ENCODE measurements at places on chromosomes 7 and 10.

- no peak for DNase-seq
These were observed 10.8 kb downstream of the ATP6V0E2 start for GRCh38 chr7:149884541-149884940.

DNA sequence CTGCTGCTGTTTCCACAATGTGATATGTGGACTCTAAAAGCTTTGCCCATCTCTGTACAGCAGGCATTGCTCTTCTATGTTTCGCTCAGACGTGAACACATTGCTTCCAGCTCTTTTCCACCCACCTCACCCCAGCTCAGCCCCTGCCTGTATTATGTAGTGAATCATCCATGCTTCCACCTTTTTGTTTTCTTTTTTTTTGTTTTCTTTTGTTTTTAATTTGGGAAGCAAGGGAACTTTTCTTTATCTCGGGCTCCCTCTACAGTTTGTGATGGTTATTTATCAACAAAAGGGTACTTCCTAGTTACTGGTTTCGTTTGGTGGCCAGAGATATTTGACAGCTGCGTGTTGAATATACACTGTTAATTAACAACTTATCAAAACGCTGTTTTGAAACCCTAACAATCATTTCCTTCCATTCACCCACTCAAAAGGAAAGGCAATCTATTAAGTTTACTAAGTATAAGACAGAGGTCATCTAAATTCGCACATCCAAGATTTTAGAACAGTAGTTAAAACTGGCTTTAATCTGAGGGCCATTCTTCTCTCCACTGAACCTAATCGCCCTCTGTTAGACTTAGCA is 127.9 kb upstream of the STK17A start:
- no peak for DNase-seq

GRCh38 chr7:139695588-139695987 is 82.2 kb downstream of the HIPK2 start:
- DNase-seq: no peak

GRCh38 chr7:84997626-84998025 is 189.2 kb downstream of the SEMA3D start:
- no peak for DNase-seq

DNA sequence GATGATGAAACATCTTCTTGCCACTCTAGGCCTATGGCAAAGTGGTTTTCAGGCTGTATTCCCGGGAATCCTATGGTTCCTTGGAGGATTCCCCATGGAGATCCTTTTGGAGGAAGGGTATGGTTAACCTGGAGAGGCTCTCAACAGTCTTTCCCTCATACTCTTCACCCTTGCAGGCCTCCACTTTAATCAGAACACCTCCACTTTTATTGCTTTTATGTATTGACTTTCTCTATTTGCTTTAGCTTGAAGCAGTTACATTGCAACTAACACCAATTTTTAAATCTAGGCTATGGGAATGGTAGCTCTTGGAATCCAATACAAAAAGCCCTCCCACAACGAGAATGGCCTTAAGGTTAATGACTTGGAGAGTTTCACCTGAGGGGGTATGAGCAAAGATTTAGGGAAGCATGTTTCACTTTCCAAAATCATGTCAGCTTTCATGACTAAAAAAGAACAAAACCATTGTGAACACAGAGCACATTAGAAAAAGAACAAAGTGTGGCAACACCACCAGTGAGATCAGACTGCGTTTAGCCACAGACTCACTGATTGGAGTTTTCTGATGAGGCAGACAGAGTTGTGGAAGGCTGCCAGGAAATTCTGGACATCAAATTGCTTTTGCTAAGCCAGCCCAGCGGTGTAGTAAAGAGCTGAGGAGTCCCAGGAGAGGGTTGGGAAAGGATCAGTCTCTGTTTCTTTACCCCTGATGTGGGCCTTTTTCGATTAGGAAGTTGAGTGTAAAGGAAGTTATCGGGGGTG is 130.4 kb upstream of the BMPER start:
- DNase-seq: no peak

DNA sequence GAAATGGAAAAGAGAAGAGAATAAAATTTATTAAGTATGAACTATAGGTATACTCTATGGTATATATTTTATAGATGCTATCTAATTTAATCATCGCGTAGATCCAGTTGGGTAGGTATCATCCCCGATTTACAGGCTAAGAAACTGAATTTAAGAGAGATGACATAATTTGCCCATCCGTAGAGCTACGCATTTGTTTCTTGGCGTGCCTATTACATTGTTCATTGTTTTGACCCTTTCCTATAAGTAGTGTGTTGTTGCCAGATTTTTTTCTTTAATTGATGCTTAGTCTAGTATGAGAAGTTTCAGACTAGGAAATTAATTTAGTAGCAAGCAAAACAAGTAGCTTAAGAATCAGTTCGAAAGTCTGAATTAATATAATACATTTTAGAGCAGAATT is 205.7 kb upstream of the NPSR1 start:
- DNase-seq: no peak

DNA sequence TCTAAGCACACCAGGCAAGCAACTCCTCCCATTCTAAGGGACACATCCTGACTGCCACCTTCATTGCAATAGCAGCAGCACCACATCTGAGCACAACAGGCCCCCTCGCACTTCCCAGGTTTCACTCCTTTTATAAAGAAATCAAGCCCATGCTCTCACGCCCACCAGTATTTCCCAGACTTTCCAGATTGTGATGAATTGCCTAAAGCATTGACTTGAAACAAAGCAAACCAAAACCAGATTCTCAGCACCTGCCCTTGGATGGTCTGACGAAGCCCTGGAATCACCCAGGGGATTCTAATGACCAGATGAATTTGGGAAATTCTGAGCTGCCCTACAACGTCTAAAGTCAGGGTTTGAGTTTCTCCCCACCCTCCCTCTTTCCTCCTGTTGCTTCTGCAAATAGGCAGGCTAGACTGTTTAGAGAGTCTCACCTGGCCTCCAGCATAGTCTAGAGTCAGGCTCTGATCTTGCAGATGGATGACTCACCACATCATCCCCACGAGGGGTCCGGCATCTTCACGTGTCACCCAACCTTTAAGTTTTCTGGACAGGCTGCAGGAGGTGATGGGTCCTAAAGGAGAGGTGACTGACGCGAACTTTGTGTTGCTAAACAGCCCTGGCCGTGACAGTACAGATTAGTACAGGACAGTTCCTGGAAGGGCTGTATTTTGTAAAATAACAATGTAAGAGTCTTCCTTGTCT is 198.0 kb downstream of the SKIDA1 start:
- DNase-seq: no peak

GRCh38 chr10:63217120-63217605 is 84.0 kb downstream of the NRBF2 start:
- no peak for DNase-seq

DNA sequence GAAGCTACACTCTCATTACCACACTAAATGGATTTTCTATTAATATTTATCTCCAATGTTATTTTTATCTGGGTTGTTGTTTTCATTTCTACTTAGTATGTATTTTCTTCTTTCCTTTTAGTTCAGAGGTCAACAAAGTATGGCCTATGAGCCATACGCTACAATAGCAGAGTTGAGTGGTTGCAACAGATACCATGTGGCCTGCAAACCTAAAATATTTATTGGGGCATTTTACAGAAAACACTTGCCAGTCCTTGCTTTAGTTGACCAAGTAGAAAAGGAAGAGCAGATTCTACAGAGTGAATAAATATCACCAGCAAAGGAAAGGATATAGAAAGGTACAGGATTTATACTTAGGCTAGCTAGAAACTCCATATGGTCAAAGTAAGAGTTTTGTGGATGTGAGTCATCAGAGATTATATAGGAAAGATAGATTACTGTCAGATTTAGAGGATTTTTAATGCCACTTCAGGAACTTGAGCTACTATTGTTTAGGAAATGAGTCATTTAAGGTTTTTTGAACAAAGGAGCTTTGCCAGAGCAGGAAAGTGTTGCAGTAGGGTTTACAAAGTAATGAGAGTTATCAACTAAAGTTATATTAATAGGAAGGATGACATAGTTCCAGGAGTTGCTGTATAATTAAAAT is 323.3 kb upstream of the KAT6B start:
- no peak for DNase-seq

DNA sequence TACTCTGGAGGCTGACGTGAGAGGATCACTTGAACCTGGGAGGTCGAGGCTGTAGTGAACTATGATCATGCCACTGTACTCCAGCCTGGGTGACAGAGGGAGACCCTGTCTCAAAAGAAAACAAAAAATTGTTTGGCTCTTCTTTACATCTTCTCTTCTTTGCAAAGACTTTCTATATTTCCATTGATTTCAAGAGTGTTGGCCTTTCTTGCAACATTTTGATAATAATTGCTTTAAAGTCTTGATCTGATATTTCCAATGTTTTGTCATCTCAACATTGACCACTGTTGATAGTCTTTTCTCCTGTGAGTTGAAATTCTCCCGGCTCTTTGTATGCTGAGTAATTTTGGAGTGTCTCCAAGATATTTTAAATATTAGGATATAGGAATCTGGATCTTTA is 17.8 kb upstream of the CLDN4 start:
- no peak for DNase-seq

DNA sequence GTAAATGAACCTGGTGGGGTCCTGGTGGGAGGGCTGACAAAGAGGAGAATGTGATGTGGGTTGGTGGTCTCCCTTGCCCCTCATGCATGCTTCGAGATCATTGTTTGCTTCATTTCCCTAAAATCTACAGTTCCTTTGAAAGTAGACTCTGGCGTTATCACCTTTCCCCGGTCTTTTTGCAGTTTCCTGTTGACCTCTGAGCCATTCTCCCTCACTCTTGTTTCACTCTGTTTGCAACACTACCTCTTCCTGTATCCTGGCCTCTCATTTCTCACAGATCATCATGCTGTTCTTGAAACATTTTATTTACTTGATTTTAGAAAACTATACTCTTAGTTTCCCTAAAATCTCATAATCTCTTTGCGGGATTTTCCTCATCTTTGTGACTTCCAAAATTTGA is 179.8 kb downstream of the WNT2 start:
- DNase-seq: no peak

DNA sequence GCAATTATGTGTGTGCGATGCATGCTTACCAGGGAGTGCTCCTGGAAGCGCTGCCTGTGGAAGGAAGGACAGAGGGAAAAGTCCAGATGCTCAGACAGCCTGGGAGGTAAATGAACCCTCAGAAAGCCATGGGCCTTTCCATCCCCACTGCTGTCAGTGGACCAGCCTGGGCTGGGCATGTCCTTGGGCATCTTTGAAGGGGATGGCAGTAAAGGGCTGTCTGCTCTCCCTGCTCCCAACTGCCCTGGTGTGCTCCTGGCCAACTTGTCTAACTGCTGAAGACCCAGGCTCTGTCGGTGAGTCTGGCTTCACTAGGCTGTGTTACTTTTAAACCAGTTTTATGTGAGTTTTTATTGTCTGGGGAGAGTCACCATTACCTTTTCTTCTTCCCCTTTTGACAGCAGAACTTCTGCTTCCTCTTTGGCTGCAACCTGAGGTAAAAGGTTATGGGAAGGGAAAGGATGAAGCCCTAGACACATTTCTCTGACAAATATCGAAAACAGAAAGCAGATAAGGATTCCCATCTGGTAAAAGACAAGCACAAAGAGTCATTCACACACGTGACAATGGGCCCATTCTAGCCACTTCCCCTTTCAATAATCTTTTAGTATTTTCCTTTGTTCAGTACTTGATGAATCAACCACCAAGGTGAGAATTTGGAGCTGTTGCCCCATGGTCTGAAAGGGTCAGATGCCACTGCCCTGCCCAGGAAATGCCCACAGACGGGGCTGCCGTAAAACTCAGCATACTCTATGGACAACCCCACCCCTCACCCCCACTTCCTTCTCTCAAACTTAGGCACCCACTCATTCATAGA is 27.6 kb upstream of the PIK3AP1 start:
- DNase-seq: no peak

DNA sequence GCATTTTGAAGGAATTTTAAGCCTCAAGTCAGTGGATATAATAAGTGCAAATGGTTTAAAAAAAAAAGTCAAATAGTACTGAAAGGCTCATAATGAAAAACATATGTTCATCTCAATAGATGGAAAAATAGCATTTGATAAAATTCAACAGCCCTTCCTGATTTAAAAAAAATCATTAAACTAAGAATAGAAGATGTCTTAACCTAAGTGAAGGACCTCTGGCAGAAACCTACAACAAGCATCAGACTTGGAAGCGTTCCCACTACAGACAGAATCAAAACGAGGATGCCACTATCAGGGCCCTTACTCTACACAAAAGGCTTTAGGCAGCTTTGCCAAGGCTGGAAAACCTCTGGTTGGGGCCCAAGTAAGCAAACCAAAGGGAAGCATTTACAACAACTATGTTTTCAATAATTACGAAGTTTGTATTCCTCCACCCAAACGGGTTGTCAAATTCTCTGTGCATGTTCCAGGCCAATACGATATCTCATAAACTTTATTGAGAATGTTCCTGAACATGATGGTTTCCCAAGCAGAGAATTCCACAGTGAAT is 45.1 kb downstream of the CYTH3 start:
- DNase-seq: no peak

DNA sequence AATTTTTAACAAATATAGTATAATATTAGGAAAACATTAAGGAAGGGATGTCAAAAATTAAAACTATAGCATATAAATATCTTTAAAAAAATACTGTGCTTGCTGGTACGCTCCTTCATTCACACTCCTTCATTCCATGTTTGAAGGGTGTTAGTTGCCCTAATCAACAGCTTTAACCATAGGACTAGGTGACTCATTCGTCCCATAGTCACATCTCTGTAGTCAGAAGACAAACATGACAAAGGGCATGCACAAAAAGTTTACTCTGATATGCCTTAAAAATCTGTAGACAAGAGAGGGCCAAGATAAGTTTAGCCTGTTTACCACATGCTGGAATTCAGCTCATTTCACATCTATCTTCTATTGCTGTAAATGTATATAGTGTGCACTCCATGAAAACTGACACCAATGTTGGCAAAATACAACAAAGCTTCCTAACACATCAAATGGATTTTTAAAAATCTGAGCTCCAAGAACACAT is 646 bp downstream of the FAM13C start:
- DNase-seq: no peak

DNA sequence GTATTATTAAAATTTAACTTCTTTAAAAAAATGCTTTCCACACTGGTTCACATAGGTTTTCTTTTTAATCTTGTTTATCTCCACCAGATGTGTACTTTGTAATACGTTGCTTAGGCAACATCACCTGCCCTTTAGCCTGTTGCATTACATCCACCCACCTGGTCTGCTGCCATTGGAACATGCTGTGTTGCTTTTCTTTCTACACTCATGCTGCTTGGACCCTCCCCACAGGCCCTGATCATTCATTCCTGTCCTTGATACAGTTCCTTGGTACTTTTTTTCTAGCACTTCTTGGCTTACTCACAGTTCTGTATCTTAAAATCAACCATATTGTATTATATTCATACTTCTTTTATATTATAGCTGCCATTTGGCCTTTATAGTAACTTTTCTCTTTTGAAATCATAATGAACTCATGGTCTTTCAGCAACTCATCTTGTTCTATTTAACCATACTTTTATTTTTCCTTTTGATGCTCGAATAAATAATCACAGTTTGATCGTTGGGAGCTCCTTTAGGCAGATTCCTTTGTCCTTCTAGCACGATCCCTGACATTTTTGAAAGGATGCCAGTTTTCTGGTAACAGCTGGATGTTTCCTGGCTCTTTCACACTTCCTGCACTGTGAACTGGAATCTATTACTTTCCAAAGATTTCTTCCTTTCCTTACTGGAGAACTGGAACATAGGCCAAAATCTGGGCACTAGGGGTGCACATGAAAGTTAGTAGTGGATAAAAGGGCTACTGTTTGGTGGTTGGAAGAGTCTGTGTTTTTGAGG is 125.1 kb downstream of the CDK14 start:
- no peak for DNase-seq
